ENCODE measurements at places on chromosomes 7 and 10.

DNA sequence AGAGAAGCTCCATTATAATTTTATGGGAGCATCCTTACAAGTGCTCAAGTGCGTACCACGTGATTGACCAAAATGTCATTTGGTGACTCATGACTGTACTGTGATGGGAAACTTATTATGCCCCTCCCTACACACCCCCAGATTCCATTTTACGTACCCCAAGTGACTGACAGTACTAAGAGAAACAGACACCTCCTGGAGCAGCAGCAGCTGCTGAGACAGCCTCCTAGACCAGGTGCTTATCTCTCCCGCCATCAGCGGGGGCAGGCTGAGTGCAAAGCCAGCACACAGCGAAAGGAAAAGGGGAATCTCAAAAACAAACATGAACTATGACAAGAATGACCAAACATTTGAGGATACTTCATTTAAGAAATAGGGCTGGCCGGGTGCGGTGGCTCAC lies 4.2 kb upstream of the ADAM12 start:
- DNase-seq = no peak

DNA sequence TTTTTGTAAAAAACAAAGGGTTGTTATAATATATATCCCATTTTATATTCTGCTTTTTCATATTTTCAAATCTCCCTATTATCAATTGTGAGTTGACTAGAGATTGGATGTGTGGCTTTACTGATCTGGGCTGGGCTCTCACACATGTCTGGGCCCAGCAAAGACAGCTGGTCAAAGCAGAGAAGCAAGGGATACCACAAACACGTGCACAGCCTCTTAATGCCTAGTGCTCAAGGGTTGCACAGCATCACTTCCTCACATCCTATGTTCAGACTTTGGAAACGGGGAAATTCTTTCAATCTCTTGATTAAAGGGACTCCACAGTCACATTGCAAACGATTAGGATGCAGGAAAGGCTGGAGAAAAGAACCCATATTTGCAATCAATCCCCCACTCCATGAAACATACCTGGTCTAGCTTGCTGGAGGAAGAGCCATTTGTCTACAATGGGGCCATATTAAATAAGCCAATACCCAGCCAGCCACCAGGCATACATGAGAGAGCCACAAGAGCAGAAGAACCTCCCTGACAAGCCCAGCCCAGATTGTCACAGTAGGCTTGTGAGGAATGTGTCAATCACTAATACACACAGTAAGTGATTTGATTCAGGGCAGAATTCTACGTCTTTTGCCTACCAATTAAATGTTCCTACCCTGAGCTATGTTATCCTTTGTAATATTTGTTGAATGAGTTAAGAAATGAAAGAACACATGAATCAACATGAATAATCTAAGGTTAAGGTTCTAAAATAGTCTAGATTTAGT lies 431.2 kb downstream of the TNS3 start:
- no peak for DNase-seq

DNA sequence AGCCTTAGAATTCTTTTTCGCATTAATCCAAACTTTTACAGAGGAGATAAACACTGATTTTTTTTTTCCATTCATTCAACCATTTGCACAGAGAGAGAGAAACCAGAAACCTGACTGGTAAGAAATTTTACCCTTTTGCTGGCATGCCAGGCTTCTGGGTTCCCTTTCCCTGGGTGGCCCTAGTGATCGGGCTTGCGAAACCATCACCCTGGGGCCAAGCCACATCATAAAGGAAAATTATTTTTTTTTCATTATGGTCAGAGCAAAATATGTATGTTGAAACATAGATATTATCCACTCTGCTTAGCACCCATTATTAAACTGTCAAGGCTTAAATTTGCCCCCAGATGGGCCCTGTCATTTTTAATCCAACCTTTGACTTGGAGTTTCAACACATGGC lies 55.4 kb upstream of the INHBA start:
- peak; percentile 34 for DNase-seq

GRCh38 chr10:62046522-62047227 lies 145.2 kb downstream of the ARID5B start:
- no peak for DNase-seq

DNA sequence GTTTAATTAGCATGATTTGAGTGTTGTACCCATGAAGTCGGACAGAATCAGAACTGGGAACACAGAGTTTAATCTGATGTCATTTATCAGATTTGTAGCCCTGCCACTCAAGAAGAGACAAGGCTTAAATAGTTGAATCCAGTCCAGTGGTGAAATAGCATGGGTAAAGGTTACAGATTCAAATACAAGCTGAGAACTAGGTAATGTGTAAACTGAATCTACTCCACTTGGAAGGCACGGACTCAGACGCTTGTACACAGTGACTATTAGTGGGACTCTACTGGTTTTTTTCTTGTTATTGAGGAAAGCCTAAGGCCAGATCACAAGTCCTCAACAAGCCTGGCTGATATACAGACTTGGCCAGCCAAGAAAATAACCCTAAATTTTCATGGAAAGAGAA lies 142.9 kb downstream of the CTTNBP2 start:
- DNase-seq = no peak

DNA sequence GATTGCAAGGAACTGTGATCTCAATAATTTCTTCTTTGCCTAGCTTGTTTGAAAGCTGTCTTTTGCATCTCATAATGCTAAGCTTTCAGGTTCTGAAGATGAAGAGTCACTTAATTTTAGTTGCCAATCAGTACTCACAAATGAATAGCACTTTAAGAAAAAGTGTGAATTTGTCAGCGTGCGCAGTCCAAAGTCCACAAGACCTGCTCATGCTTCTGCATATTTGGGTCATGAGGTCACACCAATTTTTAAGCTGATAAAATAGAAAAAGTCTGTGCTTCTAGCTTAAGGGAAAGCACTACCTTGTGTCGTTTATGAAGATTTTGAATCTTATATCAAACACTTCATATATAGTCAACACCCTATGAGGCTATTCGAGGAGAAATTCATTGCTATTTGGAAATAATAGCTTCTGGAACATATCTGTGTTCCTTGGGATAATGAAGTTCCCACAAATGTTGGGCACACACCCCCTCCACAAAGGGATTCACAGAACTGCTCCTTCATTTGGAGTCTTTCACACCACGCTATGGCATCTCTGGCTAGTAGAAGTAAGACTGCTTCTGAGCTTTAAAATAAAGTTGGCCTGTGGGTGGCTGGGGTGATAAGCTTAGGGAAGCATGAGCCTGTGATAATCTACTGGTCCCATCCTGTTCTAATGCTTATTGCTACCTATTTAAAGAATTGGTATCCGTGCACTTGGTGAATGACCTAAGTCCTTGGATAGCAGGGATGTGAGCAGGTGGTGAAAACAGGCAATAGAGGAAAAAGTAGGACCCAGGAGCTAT lies 33.3 kb downstream of the A1CF start:
- no peak for DNase-seq

Data from fibroblast of skin of scalp (primary cell).